ENCODE measurements at places on chromosomes 12 and 14.

DNA sequence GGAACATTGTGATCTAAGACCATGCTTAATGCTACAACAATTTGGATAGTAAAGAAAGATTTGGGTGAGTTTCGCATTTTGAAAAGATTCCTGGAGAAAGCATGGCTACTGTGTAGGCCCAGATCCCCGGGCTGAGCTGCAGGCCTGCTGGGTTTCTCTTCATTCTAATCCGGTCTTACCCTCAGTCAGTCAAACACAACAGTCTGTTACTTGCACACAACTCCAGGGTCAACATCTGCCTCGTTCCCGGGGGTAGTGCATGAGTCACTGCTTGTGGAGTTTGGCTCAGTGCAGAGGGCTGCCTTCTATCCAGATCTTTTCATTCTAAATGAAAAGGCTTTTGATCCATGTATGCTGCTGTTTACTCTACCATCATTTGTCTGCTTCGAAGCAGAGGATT lies 60.4 kb upstream of the SEL1L start:
- no peak for DNase-seq

DNA sequence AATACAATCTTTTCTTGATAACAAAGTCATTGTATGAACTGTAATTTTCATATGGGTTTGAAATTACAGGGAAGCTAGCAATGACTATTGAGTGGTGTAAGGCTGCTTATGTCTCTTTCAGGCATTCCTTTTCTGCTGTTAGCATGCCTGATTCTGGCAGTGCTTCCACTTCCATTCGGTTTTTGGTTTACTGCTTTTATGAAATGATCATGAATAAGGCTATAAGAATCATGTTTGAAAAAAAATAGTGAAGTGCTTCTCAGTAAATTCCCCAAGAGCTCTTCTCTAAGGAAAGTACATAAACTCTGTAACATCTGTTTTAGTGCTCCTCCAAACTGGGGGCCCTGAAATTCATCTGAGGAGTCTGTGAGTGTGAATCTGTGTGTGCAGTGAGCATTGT lies 434.0 kb upstream of the RGS6 start:
- DNase-seq: no peak

GRCh38 chr12:1773937-1774655 lies 46.3 kb upstream of the LRTM2 start:
- no peak for DNase-seq

GRCh38 chr12:104496336-104496735 lies 39.6 kb downstream of the CHST11 start:
- DNase-seq: no peak

DNA sequence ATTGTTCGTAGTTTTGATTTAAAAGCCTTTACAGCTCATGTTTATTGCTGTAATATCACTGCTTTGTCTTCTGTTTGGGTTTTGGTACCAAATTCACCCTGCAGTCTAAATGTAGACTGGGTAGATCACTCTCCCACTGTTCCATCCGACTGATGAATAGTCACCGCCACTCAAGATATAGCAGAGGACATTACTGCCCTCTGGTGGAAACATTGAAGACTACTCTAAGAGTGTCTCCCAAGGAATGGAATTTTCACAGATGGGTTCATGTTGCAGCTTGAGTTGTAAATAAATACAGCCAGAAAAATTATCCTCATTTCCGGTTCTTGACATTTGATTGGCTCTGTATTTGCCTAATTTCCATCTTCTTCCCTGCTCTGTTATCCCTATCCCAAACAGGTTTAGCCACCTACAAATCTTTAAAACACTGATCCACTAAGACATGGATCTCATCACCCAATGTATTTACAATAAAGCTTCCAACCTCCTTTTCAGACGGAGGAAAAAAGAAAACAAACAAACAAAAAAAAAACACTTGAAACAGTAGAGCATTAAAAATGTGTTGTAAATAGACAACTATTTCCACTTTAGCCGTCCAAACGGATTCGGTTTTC lies 198.3 kb upstream of the CPNE8 start:
- DNase-seq: no peak

DNA sequence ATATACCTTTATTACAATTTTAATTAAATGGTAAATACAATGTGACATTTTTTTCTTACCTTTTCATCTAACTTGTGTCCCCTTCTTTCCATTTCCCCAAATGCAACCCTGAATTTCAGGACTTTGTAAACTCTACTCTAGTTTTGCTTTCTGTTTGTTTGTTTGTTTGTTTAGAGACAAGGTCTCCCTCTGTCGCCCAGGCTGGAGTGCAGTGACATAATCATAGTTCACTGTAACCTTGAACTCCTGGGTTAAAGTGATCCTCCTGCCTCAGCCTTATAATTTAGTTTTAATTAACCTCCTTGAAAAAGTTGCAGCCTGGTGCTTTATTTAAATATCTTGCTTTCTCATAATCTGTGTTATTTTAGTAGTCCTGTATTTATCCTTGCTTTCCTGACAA lies 59.0 kb upstream of the MON2 start:
- no peak for DNase-seq

DNA sequence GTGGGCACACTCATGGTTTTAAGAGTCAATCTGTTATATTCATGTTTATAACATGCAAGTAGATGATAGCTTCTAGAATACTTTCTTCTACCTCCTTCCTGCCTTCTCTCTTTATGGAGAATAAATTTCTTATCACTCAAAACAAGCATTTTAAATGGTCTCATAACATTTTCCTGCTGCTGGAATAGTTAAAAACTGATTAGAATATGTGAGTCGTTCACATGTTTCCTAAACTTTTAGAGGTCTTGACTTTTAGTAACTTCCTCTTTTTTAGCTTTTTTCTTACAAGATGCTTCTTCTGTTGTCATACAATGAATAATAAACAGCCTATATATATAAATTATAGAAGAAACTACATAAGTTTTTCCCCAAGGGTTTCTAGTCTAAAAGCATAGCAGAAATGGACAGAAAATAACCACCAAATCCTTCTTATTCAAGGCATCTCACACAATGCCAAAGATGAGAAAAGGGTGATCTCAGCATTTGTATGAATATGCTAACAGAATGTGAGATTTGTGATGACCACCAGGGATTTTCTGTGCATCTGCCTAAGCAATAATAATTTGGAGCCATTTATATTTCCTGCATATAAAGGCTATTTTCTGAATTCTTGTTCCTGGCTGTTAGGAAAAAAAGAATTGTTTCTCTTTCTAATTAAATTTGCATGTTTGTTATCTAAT lies 127.8 kb downstream of the DAAM1 start:
- no peak for DNase-seq

GRCh38 chr14:60485598-60486251 lies at the start of gene C14orf39:
TSS of gene C14orf39 (minus strand) at chr14:60486063. CDS start at chr14:60485078, 985 bp downstream.
- DNase-seq: no peak

DNA sequence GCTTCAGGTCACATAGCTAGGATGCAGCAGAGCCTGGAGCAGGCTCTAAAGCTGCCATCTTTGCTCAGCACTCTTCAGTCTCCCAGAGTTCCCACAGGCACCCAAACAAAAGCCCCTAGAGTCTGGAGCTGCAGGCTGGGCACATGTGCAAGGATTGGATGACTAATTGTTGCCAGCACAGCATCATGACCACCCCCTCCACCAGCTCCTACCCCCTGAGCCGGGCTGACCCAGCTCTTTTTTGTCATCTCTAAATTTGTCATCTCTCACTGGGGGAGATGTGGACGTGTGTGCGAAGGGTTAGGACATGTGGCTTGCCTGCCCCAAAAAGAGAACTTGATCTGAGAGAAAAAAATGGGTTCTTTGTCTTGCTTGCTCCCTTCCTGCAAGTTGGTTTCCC lies 4.3 kb upstream of the MMP19 start:
- DNase-seq: no peak

DNA sequence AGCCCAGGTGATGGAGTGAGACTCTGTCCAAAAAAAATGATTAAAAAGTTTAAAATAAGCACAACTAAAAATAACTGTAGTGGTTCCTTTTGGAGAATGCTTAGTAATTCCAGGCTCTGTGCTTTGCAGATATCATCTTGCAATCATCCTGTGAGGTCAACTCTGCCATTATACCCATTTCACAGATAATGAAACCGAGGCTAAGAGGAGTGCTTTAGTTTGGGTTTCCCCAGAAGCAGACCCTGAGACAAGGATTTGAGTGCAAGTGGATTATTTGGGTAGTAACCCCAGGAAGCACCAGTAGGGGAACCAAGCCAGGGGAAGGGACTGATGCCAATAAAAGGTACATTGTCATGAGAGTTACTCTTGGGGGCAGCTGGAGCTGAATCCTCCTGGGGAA lies 44.7 kb downstream of the RIN3 start:
- no peak for DNase-seq

DNA sequence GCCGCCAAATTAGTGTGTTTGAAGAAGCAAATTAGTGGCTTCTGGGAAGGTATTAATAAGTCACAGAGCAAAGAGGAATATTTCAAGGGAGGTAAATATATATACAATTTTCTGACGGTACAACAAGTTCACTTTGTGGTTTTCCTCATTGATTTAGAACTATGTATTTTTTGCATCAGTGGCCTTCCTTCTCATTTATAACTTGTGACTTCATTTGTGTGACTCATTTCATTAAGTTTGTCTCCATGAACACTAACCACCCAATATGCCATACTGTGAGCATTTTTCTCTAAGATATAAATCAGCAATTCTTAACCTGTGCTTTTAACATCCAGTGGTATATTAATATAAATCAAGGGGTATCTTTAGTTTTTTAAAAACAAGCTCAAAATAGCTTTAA lies 29.3 kb upstream of the ARHGAP5 start:
- DNase-seq: no peak

DNA sequence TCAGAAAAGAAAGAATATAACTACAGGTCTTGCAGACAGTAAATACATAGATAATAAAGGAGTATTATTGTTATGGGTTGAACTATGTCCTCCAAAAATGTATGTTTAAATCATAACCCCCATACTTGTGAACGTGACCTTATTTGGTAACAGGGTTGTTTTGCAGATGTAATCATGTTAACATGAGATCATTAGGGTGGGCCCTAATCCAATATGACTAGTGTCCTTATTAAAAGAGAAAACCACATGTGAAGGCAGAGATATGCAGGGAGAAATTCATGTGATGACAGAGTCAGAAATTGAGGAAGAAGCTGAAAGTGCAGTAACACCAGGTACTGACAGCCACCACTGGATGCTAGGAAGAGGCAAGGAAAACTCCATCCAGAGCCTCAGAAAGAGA lies 29.0 kb downstream of the MAGOHB start:
- DNase-seq: no peak

- no peak for DNase-seq
These were observed 98.9 kb downstream of the ARID2 start for GRCh38 chr12:45828402-45828801.

DNA sequence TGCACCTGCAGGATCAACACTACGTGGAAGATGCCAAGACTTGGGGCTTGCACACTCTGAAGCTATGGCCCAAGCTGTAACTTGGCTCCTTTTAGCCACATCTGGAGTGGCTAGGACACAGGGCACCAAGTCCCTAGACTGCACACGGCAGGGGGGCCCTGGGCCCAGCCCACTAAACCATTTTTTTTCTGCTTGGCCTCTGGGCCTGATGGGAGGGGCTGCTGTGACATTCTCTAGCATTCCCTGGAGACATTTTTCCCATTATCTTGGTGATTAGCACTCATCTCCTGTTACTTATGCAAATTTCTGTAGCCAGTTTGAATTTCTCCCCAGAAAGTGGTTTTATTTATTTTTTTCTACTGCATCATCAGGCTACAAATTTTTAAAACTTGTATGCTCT lies 1080.7 kb downstream of the LRFN5 start:
- DNase-seq: no peak

- no peak for DNase-seq
These were observed 688.0 kb downstream of the VRK1 start for GRCh38 chr14:97485201-97485600.

DNA sequence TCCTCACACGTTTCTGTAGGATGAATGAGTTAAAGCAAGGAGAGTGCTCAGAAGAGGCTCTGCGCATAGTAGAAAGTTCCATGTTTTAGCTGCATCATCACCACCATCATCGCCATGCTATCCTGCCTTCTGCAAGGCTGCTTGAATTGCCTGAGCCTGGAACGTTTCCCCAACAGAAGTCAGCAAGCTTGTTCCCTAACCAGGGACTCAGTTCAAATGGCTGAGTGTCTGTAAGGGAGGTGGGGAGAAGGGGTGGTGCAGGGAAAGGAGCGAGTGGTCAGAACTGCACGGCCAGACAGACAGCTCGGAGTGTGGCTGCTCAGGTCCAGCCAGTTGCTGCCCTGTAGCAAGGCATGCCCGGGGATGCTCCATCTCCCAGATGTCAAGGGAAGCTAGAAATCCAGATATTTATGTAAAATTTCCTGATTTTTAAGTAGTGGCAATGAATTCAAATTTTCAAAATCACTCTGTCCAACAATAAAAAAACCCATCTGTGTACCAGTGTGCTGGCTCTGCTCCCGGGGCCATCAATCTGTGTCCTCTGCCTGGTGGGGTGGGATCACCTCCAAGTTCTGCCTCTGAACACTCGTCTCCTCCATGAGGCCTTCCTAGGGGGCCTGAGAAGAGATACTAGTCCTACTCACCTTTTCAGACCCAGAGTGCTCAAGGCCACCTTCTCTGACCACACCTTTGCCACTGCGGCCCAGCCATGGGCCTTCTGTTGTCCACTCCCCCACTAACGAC lies 162.7 kb downstream of the FOXN3 start:
- DNase-seq: no peak

- no peak for DNase-seq
These were observed 50.1 kb downstream of the CD9 start for GRCh38 chr12:6250343-6250742.

GRCh38 chr12:116818341-116818856 lies 62.8 kb downstream of the HRK start:
- no peak for DNase-seq
